ENCODE measurements at places on chromosomes 6 and 20. TPM values are rescaled to one million over a fixed set of nuclear protein-coding genes. Genes with fewer than 3 reads are reported as not detected.
A peak's percentile ranks its signal among the peaks of the same experiment; 100 is the strongest.

- no peak overlapping the region for H3K27ac ChIP-seq
- no peaks in the 10 kb centered on the region for H3K36me3 ChIP-seq
- no peaks in the 10 kb centered on the region for H3K4me1 ChIP-seq
- no peak for DNase-seq
- H3K27me3 ChIP-seq = no peaks in the 10 kb centered on the region
These were observed 27.9 kb downstream of the SNX14 start for GRCh38 chr6:85565736-85566135.

GRCh38 chr20:40255365-40255764 is 433.7 kb downstream of the MAFB start:
- H3K27ac ChIP-seq = no peak overlapping the region
- H3K27me3 ChIP-seq = no peaks in the 10 kb centered on the region
- H3K4me1 ChIP-seq = peaks cover 15% of the 10 kb centered on the region

The ARMC12 gene
- 1.0 TPM for total RNA-seq

DNA sequence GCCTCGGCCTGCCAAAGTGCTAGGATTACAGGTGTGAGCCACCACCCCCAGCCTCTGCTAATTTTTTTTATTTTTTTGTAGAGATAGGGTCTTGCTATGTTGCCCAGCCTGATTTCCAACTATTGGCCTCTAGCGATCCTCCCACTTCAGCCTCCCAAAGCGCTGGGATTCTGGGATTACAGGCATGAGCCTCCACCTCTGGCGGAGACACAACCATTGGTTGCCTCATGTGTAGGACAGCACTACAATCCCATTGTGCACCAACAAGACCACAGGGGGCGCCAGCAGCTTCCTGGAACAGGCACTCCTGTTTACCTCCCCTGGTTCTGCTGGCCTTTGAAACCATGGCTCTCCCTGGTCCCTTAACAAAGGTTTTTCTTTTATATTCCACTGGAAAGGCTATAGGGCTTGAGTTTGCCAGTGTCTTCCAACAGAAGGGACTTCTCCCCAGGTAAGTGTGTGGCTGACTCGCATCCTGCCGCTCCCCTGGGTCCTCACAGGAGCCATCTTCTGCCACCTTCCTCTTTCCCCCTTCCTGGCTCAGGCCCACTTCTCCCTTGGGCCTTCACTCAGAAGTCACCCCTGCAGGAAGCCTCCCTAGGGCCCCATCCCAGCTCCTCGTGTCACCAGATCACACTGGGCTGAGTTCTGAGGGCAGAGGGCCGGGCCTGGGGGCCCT is 39.2 kb upstream of the TLDC2 start:
- DNase-seq = peak; percentile 82
- H3K36me3 ChIP-seq = peaks cover 3% of the 10 kb centered on the region
- H3K4me1 ChIP-seq = peaks cover 27% of the 10 kb centered on the region
- no peak overlapping the region for H3K4me3 ChIP-seq

The PTGIS gene
- total RNA-seq = not detected

- no peak for DNase-seq
- H3K36me3 ChIP-seq = no peaks in the 10 kb centered on the region
- no peak overlapping the region for H3K27ac ChIP-seq
- no peaks in the 10 kb centered on the region for H3K27me3 ChIP-seq
These were observed 154.7 kb downstream of the ARHGAP18 start for GRCh38 chr6:129555206-129555832.

The BRD2 gene
- 276 TPM for total RNA-seq

The RAB44 gene
- total RNA-seq = 0.07 TPM

DNA sequence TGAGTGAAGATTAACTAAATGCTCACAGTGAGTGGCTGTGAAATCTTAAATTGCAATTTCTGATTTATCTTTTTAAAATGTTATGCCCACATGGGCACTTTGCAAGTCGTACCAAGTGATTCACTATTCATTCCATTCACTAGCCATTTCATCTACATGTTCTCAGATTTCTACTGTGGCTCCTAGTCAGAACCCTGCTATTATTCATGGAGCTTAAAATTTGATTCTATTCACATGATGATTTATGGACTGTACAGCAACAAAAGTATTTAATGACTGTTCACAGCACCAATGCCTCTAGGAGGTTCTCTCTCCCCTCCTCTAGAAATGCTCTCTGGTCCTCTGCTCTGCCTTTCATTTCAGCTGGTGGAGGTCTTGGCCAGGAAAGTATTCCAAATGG is 133.5 kb upstream of the MAP3K7 start:
- H3K27ac ChIP-seq = no peak overlapping the region
- DNase-seq = peak; percentile 22
- no peak overlapping the region for H3K4me3 ChIP-seq

GRCh38 chr6:159969204-159969912 is 476 bp downstream of the IGF2R start:
- H3K4me1 ChIP-seq = peaks cover 43% of the 10 kb centered on the region
- H3K27me3 ChIP-seq = no peaks in the 10 kb centered on the region
- H3K36me3 ChIP-seq = no peaks in the 10 kb centered on the region
- DNase-seq = no peak
- H3K27ac ChIP-seq = peak overlapping the region; percentile 84
- peak overlapping the region; percentile 95 for H3K4me3 ChIP-seq

The MUCL3 gene
- not detected for total RNA-seq

The SLC2A10 gene
- 0.37 TPM for total RNA-seq

The NOP56 gene
- 704 TPM for total RNA-seq

DNA sequence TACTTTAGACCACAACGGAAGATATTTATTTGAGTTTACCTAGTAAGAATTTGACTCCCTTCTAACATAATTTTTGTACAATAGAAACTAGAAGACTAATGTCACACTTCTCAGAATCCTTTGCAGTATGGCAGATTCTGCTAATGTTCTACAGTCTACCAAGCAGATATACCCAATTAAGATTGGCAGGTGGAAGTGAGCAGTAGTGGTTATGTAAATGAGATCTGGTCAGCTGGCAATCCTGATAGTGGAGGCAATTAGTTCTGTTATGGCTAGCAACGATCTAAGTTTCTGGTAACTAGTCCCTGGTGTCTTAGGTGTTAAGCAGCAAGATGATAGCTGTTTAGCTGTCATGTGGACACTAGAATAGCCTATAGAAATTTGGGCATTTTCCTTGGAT is 101.0 kb downstream of the CENPW start:
- H3K27me3 ChIP-seq = no peaks in the 10 kb centered on the region
- H3K36me3 ChIP-seq = no peaks in the 10 kb centered on the region
- no peaks in the 10 kb centered on the region for H3K4me1 ChIP-seq
- H3K27ac ChIP-seq = no peak overlapping the region
- no peak overlapping the region for H3K4me3 ChIP-seq

The CRISP3 gene
- total RNA-seq = not detected

The PHACTR3 gene
- total RNA-seq = 0.17 TPM

The TCF15 gene
- total RNA-seq = 0.24 TPM

- no peaks in the 10 kb centered on the region for H3K27me3 ChIP-seq
- DNase-seq = peak; percentile 30
These were observed 114.8 kb downstream of the FOXO3 start for GRCh38 chr6:108675226-108676200.

DNA sequence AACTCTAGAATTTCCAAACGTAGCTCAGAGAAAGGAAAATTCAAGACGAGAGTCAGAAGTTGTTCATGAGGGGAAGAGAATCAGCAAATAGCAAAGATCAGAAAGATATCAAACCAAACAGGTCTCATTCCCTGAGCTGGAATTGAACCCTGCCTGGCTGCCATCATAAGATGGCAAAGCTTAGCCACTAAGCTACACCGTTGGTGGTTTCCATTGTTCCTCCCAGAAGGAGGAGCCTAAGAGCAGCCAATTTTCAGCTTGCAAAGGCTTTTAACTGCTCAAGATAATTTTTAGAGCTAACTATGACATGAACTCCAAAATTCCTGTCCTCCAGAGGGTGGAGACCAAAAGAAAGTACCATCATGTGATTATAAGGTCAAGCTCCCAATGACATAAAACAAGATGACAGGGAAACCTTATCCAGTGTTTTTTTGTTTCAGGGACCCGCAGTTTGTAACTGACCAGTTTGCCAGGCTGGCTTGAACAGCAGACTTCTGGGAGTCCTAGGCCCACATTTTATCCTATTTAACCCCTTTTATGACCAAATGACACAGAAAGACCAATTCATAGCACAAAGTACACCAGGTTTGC is 55.9 kb downstream of the COL11A2 start:
- DNase-seq = no peak
- no peaks in the 10 kb centered on the region for H3K4me1 ChIP-seq
- no peak overlapping the region for H3K27ac ChIP-seq
- no peaks in the 10 kb centered on the region for H3K27me3 ChIP-seq

DNA sequence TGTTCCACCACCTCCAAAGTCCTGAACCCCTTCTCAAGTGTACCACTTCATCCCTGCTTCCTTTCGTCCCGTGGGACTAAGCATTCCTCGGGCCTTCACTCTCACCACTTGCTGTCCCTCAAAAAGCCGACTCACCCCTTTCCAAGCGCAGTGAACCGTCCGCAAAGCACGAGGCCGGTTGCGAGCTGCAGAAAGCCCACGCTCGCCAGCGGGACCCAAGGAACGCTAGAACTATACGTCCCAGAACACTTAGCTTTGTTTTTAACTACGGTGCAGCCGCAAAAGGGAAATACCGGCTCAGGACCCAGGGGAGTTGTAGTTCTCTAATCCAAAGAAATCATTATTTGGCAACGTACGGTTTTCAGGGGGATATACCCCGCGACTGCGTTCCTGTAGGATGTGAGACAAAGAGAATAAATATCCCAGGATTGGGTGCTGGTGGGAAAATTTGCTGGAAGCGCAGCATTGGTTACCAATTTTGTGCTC is 416 bp upstream of the POLR1H start:
- H3K4me3 ChIP-seq = peak overlapping the region; percentile 90
- H3K27me3 ChIP-seq = no peaks in the 10 kb centered on the region
- peaks cover 8% of the 10 kb centered on the region for H3K36me3 ChIP-seq
- peak; percentile 37 for DNase-seq
- peaks cover 15% of the 10 kb centered on the region for H3K4me1 ChIP-seq
- H3K27ac ChIP-seq = peak overlapping the region; percentile 85

DNA sequence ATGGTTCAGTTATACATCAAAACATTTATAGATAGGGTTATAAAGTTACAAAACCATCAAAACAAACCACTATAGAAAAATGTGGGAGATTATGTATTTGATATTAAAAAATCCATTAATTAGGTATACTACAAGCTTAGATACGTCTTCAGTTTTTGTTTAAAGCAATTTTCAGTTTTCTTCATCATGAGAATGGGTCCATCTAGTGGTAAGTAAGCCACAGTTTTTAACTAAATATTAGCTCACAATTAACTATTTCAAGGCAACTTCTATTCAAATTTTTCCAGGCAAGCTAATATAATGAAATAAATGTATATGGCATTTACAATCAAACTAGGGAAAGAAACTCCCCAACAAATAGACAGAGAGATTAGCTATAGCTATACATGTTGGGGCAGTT is 44.4 kb downstream of the RNGTT start:
- H3K27me3 ChIP-seq = no peaks in the 10 kb centered on the region
- H3K4me1 ChIP-seq = no peaks in the 10 kb centered on the region
- peaks cover 7% of the 10 kb centered on the region for H3K36me3 ChIP-seq

The EPHA7 gene
- 10.7 TPM for total RNA-seq

GRCh38 chr6:30709101-30709868 is 7.8 kb downstream of the MDC1 start:
- no peaks in the 10 kb centered on the region for H3K27me3 ChIP-seq
- no peak for DNase-seq
- H3K36me3 ChIP-seq = peaks cover 71% of the 10 kb centered on the region
- H3K4me1 ChIP-seq = peaks cover 5% of the 10 kb centered on the region
- no peak overlapping the region for H3K4me3 ChIP-seq

DNA sequence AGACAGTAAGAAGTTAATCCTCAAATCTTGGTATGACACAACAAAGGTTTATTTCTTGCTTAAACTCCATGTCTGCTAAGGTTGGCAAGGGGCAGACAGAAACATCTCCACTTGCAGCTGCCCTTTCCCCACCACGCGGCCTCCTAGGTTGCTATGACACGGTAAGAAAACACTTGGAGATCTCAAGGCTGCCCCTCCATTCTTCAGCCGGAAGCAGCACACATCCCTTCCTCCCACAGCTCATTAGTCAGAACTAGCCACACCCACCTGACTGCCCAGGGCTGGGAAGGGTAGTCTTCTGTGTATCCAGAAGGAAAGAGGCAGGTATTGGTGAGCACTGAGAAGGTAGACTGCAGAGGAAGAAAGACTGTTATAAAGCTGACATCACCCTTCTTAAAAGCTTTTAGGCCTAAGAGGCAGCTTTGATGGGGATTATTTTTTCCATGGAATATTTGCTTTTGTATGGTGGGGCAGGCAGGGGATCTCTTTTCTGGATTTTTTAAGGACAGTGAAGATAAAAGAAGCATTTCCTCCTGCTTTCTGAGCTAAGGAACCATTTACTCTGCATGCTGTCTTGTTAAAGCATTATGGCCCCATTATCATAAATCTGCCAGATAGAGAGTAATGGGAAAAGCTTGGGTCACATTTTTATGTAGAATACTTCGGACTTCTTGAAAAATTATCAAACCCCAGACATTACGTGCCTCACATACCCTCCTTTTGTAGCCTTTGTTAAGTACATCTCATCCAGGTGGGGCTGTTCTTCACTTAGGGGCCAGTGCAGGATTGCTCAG is 41.6 kb downstream of the MRAP2 start:
- no peaks in the 10 kb centered on the region for H3K36me3 ChIP-seq
- DNase-seq = peak; percentile 51
- H3K4me1 ChIP-seq = no peaks in the 10 kb centered on the region
- no peak overlapping the region for H3K27ac ChIP-seq

GRCh38 chr20:1838556-1839279 is 56.5 kb upstream of the SIRPA start:
- no peak overlapping the region for H3K4me3 ChIP-seq
- no peaks in the 10 kb centered on the region for H3K36me3 ChIP-seq
- no peak for DNase-seq
- H3K4me1 ChIP-seq = peaks cover 44% of the 10 kb centered on the region
- no peak overlapping the region for H3K27ac ChIP-seq

GRCh38 chr20:25197183-25197869 is 1.8 kb downstream of the ENTPD6 start:
- DNase-seq = no peak
- H3K4me3 ChIP-seq = no peak overlapping the region
- H3K27me3 ChIP-seq = no peaks in the 10 kb centered on the region
- H3K4me1 ChIP-seq = no peaks in the 10 kb centered on the region
- no peak overlapping the region for H3K27ac ChIP-seq

DNA sequence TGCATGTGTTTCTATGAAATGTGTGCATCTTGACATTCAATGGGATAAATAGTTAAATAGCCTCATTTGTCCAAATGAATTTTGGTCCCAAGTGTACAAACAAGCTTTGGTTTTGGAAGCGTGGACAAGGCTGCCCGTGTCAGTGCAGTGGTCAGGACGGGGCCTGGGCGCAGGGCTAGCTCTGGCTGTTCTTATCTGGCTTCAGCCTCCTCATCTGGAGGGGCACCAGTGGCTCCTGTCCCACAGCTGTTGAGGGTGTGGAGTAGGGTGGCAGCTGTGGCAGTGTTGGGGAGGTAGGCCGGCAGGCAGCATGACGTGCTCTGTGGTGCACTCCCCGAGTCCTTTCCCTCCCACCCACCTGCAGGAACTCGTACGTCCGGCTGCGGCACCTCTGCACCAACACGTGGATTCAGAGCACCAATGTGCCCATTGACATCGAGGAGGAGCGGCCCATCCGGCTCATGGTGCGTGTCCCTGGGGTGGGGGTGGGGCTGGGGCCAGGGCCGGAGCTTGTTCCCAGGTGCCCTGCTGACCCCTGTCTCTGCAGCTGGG is 43.5 kb downstream of the ITPR3 start:
- H3K4me3 ChIP-seq = no peak overlapping the region
- H3K27me3 ChIP-seq = no peaks in the 10 kb centered on the region
- H3K36me3 ChIP-seq = peaks cover 9% of the 10 kb centered on the region
- DNase-seq = no peak
- H3K4me1 ChIP-seq = no peaks in the 10 kb centered on the region

- DNase-seq = no peak
- H3K4me3 ChIP-seq = no peak overlapping the region
- no peak overlapping the region for H3K27ac ChIP-seq
- H3K36me3 ChIP-seq = no peaks in the 10 kb centered on the region
These were observed 61.2 kb downstream of the TNFAIP3 start for GRCh38 chr6:137928286-137928685.

Data from A673 (cell line).